ENCODE measurements at places on chromosomes 7 and 10. TPM values are rescaled to one million over a fixed set of nuclear protein-coding genes. Genes with fewer than 3 reads are reported as not detected.

DNA sequence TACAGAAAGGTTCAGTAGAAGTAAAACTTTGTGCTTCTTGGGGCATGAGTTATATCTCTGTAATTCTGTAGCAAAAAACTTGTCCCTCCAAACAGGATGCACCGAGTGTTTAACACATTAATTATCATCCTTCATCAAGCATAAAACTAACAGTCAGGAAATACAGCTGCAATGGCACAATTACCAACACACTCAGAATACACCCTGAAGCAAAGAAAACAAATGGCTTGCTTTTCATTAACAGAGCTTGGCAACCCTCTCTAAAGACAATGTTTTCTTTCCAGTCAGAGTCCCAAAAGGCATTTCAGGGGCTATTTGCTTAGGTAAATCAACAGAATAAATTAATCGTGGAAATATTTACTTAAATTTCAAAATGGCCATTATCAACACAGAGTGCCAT is 107.7 kb downstream of the ICA1 start:
- no peak for DNase-seq

The POLR3A gene
- 14.2 TPM for total RNA-seq

The KLF14 gene
- 0.89 TPM for total RNA-seq

- DNase-seq: no peak
These were observed 36.3 kb downstream of the SLC25A13 start for GRCh38 chr7:96285579-96285978.

The SORBS1 gene
- total RNA-seq: 33.7 TPM

GRCh38 chr10:62790019-62790555 is 14.4 kb upstream of the ADO start:
- DNase-seq: no peak

DNA sequence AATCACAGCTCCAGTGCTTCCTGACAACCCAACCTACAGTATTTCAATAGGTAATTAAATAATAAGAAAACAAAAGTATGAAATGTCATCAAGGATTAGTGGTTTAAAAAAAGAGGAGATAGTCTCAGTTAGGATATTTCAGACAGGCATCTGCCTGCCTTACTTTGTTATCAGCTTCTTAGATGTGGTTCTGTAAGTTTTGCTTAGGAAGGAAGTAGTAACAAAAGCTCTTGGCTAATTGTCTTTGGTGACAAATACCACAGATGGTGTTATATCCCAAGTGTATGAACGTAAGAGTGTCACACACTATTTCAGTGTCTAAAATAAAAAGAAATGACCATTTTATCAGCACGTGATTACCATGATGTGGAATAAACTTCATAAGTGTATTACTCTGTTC is 9.8 kb upstream of the ACTA2 start:
- no peak for DNase-seq

The THSD7A gene
- 6.9 TPM for total RNA-seq

The FRAT1 gene
- total RNA-seq: 1.1 TPM

DNA sequence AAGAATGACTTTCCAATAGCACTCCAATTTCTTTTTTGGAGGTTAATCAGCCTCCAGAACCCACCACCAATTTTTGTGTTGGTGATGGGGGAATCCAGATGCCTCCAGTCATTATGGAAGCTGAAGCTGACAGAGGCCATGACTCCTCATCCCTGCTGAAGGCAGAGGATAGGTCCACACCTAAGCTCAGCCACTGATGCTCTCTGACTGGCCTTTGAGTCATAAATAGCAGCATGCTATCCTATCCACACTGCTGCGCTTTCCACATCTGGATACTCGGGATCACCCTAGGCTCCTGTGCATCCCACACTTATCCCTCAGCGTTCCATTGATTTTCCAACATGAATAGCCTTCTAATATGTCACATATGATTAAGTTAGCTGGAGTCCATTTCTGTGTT is 124.2 kb downstream of the TES start:
- DNase-seq: no peak

DNA sequence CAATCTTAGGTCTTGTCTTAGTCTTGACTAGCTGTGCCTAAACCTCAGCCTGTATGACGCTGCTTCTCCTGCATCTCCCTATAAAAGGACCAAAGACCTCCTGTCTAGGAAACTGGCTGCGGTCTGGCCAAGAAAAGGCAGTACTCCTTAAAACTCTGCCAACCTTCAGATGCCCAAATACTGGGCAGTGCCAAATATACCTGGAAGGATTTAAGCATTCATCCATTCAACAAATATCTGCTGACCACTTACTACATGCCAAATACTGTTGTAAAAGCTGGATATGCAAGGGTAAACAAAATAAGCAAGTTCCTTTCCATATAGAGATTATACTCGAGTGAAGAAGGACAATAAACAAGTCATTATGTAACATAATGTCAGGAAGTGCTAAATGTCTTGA is 135.8 kb downstream of the HBP1 start:
- DNase-seq: no peak

GRCh38 chr10:77015360-77015759 is 622.2 kb downstream of the KCNMA1 start:
- no peak for DNase-seq

DNA sequence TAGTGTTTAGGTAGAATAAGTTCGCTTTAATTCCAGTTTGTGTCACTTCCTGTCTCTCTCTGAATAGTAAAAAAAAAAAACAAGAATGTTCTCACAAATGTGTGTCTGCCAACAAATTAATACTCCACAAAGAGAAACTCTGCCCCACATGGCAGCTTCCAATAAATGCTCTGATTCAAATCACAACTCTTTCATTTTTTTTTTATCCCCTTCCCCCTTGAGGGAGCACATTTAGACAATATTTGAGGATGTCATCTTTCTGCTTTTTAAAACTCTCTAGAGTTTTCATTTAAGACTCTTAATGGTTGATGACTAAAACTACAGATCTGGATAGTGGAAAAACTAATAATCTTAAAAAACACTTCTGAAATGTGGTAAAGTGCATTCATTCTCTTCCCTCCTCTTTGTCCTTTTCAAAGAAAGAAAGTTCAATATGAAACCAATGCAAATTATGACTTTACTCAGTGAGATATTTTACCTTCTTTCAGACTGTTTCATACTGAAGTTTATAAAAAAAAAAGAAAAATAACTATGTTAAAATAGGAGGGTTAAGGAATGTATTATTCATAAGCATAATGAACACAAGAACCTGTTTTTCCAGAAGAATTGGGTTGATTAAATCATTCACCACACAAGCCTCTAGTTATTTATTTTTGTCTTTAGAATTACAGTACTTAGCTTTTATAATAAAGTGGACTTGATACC is 42.3 kb downstream of the ARID5B start:
- peak; percentile 64 for DNase-seq

The SNX10 gene
- 5.8 TPM for total RNA-seq

DNA sequence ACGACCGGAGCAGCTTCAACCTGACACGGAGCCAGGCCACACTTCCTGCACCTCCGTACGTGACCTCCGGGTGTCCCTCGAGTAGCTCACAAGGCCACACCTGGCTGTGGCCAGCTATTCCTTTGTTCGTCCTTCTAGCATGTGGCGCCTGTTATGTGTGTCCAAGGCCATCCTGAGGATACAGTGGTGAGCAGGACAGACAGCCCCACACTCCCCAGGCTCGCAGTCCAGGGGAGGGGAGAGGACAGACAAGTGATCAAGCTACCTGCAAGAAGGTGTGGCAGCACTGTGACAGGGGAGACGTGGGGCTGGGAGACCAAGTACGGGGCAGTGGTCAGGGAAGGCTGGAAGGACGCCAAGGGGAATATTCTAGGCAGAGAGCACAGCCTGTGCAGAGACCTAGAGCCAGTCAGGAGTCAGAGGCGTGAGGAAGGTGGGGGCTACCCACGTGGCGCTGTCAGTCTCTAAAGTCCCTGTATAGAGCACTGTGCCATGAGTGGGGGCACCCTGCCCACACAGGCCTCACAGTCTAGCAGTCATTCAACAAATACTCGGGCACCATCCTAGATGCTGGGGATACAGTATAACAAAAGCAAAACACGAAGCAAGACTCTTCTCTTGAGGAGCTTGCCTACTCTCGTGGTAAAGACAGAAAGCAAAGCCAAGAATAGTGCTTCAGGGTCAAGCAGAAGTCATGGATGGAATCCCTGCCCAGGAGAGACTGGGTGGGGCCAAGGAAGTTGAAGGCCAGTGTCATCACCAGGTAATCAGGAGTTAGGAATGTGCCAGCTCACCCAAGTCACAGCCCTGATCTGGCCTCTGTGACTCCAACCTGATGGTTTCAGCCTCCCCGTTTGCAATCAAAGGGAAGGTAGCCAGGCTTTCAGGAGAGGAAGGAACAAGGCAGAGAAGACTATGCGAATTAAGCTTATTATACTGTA is 58.6 kb downstream of the PROSER2 start:
- DNase-seq: no peak

The ZCWPW1 gene
- total RNA-seq: 4.7 TPM

DNA sequence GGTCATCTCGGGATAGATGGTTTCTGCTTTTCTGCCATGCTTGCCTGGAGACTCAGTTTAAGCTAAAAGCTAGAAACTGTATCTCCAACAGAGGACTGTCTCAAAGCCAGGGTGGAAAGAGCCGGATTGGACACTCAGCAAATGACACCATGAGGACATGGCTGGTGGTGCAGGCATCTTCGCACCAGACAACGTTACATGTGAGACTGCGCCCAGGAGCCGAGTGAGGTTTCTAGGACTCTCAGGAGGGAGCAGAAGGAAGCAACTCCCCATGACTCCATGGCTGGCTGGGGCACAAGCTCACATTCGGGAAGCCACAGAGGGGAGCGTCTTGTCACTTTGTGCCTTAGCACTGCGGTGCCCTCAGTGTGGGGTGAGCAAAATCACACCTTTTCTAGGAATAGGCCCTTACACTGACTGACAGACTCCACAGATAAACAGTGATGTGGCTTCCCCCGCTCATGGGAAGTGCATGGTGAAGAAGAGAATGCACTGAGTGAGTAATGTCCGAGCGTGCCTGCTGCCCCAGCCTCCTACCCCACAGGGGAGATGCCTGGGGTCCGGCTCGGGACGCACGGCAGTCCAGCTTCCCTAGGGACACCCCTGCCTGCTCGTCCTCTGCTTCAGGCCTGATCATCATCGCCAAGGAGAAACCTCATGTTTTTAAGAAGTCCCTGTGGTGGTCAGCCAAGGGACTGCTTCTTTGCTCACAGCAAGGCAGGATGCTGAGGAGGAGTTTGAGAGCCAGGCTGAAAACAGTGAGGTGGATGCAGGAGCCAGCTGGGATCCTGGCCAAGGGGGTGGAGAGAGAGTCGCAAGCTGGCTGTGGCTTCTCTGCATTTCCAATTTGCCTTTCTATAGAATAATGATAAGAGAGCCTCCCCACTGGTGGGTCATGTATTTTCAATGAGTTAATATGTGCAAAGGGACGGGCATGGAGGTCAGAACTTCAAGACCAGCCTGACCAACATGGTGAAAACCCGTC is 52.2 kb upstream of the FXYD4 start:
- DNase-seq: no peak

The UBE2D4 gene
- 6.9 TPM for total RNA-seq

DNA sequence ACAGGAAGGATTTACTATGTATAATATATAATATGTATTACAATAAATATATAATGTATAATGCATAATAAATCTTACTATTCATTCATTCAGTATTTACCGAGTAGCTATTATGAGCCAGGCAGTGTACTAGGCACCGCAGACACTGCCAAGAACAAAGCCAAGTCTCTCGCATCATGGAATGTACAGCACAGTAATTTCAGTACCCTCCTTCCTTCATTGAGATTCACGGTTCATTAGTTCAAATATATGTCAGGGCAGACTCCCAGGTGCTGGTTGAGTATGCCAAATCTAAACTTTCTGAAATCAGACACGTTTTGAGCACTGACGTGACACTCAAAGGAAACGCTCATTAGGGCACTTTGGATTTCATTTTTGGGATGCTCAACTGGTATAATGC is 9.1 kb downstream of the USP6NL start:
- DNase-seq: no peak

DNA sequence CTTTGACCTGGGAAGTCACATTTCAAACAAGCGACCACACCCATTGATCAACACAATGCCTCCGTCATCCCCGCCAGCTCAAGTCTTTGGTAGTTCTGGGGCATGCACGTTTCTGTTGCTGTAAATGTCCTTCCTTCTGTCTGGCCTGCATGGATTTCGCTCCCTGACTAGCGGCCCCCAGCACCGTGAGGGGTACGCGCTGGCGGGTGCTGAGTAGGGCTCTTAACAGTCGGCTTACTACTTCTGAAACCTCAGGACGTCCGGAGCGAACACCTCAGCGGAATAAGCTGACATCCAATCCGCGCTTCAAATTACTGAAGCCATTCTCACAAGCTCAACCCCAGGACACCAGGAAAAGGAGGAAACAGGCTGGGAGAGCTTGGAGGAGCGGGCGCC is 505 bp downstream of the NUDCD3 start:
- no peak for DNase-seq

The PLPP4 gene
- 5.3 TPM for total RNA-seq

The TSPAN14 gene
- total RNA-seq: 24.1 TPM

DNA sequence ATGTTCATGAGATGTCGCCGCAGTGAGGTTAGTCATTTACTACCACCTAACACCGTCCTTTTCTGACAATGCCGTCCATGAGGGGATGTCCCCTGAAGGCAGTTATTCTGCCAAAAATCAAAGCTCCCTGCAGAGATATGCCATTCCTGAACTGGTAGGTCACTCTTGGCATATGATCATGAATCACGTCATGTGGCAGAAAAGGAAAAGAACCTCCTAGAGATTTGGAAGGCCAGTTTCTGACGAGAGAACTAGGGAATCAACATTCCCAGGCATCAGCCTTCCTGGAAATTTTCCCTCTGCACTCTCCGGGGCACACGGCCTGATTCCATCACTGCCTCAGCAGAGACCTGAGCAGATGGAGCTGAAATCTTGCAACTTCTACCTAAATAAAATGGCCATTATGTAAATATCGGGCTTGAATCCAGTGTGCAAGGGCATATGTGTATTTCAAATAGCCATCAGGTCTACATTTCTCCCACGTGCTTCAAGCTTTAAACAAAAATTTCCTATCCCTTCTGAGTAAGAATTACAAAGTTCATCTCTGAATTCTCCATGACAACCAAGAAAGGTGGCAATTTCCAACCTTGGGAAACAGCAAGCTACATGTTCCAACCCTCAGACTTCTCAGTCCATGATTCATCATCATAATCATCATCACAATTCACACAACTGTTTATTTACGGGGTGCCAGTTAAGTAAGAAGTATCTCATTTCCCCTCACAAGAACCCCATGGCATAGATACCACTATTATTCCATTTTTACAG is 46.5 kb downstream of the AMPH start:
- DNase-seq: peak; percentile 18

The AKR1D1 gene
- total RNA-seq: not detected

- DNase-seq: no peak
These were observed 424.2 kb upstream of the ZWINT start for GRCh38 chr10:56785292-56785691.
